ENCODE measurements at places on chromosomes 13 and 19. TPM values are rescaled to one million over a fixed set of nuclear protein-coding genes. Genes with fewer than 3 reads are reported as not detected.

- no peak for DNase-seq
These were observed 9.8 kb downstream of the KLF2 start for GRCh38 chr19:16334411-16334810.

Gene RAVER1
- total RNA-seq: 67.1 TPM

Gene ZNF442
- 3.2 TPM for total RNA-seq

Gene THSD1
- total RNA-seq: 1.8 TPM

Gene ZSCAN4
- total RNA-seq: not detected

Gene ZNF844
- total RNA-seq: 8.3 TPM

All from colonic mucosa (tissue), 4 donors.